ENCODE measurements at places on chromosomes 16 and 17.

DNA sequence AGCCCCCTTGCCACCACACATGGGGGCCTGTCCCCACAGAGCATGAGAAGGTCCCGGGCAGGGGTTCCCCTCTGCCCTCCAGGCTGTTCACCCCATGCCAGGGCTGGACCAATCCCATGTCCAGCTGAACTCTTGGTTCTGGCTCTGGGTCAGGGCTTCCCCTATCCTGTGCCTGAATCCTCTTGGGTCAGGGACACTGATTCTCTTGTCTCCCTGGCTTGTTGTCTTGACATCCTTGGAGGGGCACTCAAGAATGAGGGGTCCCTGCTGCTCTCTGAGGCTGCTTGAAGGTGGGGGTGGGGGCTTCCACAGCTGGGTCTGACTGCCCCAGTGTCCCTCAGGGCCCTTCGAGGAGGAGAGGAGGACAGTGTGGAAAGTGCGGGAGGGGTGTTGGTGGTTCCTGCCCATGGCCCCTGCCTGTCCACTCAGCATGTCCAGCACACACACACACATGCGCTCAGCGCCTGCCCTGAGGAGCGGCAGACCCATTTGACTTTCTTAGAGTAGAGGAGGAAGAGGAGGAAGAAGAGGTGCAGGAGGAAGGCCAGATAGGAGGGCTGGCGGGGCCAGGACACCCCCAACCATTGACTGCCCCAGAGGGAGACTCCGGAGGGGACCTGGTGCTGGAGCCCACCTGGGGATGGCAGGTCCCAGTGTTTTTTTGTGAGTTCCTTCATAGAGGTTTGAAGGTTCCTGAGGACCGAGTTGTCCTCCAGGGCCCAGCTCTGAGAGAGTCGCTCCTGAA is 47.0 kb downstream of the TNFRSF13B start:
- no peak for DNase-seq

- DNase-seq, result peak; percentile 70
Observed at GRCh38 chr17:43576563-43577229, 30.6 kb upstream of the ETV4 start.

- no peak for DNase-seq
Observed at GRCh38 chr17:40041196-40041595, 13.0 kb downstream of the MED24 start.

GRCh38 chr16:57156351-57156703 is 29.5 kb downstream of the PSME3IP1 start:
- DNase-seq, result no peak

DNA sequence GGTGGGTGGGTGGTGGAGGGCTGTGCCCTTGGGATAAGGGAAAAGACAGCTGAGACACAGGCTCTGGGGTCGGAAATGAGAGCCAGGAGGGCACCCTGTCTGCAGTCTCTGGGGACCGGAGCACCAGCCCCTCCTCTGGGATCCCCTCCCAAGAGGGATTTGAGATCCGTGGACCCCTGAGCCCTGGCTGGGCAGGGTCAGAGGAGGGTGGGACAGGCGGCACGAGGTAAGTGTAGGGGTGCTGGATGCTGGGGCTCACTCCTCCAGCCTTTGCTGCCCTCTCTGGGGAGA is 425 bp downstream of the SGSH start:
- DNase-seq, result no peak

GRCh38 chr16:14131774-14132695 is 60.9 kb downstream of the MRTFB start:
- DNase-seq, result no peak

DNA sequence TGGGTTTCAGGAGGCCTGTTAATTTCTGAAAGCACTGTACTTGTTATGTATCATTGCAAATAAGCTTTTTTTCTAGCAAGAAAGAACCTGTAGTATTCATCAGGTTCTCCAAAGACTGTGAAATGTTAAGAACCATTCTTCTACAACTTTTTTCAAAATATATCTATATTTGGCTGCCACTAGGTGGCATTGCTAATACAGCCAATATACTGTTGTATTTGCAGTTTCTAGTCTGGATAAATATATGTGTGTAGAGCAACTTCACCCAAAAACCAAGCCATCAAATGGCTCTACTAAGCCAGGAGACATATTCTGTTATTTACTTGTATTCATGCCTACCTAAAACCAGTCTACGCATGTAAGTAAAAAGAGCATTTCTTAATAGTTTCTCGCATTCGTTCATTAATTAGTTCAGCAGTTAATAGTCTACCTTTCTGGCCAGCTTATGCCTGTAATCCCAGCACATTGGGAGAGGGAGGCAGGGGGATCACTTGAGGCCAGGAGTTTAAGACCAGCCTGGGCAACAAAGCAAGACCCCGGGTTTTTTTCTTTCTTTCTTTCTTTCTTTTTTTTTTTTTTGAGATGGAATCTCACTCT is 39.5 kb downstream of the VMP1 start:
- peak; percentile 82 for DNase-seq

GRCh38 chr16:7849841-7850240 is 517.2 kb downstream of the RBFOX1 start:
- DNase-seq, result no peak

GRCh38 chr16:48076455-48077012 is 79.3 kb downstream of the ABCC12 start:
- DNase-seq, result peak; percentile 76

DNA sequence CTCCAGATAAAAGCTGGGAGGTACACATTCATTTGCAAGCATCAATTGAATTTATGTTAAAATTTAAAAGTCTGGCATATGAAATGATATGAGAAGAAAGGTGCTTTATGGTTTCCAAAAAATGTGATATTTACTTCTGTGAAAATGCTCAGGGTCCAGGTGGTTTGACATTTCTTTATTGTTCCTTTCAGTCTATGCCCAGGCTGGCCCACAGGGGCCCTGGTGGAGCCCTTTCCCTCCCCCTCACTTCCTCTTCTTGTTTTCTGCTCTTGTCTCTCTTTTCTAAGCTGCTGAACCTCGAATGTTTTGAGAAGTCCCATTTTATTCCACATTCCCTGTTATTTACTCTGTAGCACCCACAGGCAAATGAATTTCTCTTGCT is 127.8 kb downstream of the HS3ST3B1 start:
- DNase-seq, result no peak

DNA sequence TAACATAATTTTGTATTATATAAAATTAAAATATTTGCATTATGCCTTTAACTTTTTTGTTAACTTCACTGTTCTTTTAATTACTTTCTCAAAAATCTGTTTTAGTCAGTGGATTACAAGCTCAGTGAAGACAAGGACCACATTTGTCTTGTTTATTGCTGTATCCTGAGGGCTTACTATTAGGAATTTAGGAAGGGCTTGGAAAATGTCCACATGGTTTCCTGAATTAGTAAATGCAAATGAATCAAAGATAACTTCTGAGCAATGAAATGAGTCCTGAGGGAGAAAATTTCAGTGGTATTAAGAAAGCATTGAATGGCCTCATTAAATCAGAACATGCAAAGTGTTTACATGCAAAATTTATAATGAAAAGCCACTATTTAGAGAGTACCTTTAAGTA is 1293.2 kb upstream of the GOT2 start:
- DNase-seq, result no peak

- DNase-seq, result peak; percentile 88
Observed at GRCh38 chr17:77312786-77313599, 172.2 kb downstream of the SEC14L1 start.

- DNase-seq, result no peak
Observed at GRCh38 chr16:75660726-75661302, 13.2 kb downstream of the TERF2IP start.

GRCh38 chr16:937723-938122 is 33.1 kb downstream of the LMF1 start:
- DNase-seq, result no peak

- peak; percentile 90 for DNase-seq
Observed at GRCh38 chr17:73342050-73342522, 30.3 kb upstream of the CDC42EP4 start.

DNA sequence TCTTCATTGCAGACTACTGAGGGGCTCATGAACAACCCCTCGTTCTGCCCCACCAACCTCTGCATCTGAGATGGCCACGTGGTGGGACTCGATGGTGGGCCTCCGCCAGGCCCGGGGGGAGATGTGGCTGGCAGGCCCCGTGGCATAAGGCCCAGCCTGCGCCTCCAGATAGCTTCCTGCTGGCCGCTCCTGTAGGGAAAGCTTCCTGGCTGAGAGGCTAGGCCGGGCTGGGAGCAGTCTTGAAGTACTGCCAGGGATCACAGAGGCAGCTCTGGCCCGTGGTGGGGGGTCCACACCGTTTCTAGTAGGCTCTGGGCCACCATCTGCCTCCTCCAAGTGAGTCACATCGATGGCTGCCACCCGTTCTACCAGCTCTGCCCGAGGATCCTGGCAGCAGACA is 7.6 kb downstream of the CAMKK1 start:
- DNase-seq, result peak; percentile 40

DNA sequence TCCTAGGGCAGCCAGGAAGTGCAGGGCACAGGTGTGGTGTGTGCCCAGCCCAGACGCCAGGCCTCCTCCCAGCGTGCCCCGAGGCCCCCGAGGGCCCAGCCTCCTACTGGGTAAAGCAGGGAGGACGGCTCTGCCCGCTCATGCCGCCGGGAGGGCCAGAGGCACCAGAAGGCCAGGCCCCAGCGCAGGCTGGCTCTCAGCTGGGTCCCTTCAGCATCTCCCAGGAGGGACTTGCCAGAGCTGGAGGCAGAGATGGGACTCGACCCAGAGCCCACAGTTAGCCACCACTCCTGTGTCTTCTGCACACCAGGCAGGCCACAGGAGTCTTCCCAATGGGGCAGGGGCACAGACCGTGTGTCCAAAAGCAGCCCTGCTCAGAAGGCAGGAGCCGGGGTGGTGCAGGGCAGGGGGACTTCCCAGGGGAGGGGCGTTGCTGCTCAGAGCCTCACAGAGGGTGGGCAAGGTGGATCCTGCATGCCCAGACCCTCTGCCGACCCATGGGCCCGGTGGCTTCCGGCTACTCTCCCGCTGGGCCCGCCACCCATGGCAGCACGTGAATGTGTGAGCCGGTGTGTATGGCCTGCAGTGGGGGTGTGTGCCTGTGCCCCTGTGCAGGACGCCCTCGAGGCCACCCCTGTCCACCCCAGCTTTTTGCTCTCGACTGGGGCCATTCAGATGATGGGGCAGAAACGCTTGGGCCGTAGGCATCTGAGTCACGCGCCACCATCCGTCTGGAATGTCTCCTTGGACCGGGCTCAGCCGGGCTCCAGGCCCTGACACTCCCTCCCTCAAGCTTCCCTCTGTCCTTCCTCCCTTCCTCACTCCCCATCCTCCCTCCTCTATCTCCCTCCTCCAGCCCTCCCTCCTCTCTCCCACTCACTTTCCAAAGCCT is 5.7 kb upstream of the ZNF469 start:
- no peak for DNase-seq

DNA sequence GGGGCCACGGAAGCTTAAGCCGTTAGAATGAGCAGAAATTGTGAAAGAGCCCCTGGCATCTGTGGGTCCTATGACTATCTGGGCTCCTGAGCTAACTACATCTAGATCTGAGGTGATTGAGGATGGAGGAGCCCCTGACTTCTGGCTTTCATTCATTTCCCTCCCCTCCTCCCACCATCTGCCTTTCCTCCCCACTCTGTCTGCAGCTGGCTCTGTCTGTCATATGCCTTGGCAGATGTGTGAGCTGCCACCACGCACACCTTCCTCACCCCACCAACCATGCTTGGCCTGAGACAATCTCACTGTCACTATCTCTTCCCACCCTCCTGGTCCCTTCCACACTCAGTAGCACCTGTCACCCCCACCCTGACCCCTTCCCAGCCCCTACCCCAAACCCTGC is 5.1 kb downstream of the CD300E start:
- DNase-seq, result no peak

- DNase-seq, result no peak
Observed at GRCh38 chr16:84307209-84307954, 12.7 kb downstream of the WFDC1 start.

DNA sequence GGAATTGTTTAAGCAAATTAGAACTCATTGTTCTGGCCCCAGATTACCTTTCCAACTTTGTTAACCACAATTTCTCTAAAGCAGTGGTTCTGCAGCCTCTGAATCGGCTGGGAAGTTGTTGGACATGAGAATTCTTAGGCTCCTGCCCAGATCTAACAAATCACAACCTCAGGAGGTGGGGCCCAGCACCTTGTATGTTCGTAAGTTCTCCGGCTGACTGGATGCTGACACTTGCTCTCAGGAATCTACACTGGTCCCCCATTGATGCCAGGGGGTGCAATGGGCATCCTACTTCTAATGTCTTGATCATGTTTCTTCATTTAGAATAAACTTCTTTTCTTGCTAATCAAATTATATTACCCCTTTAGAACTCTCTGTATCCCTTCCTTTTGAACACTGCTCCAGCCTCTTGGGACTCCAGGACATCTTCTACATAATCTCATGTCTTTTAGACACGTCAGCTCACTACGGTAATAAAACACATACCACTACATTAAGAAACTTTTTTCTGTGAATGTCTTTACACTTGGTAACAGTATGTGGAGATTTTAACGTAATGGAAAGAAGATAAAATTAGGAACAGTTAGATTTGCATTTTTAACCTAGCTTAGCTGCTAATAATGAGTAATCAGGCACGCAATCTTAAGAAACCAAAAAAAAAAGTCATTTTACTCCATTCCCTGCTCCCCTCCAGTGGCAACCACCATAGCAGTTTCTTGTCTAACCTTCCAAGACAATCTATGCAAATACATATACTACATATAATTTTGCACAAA is 143.2 kb downstream of the ITFG1 start:
- DNase-seq, result no peak

- DNase-seq, result no peak
Observed at GRCh38 chr17:35368081-35368830, 5.2 kb downstream of the SLFN11 start.

DNA sequence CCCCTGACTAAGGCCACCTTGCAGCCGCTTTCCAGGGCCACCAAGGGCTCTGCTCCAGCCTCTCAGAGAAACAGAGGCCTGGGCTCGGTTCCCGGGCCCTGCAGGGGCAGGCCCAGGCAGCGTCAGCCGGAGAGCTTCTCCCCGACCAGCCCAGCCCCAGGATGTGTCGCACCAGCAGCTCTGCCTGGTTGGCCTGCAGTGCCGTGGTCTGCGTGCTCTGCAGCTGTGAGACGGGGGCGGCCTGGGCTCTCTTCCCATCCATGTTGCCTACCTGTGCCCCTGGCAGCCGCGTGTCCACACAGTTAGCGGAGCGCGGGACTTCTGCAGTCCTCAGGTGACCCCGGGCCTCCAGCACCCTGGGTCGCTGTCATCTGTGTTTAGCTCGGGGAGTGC is 4.8 kb downstream of the IGFALS start:
- no peak for DNase-seq

DNA sequence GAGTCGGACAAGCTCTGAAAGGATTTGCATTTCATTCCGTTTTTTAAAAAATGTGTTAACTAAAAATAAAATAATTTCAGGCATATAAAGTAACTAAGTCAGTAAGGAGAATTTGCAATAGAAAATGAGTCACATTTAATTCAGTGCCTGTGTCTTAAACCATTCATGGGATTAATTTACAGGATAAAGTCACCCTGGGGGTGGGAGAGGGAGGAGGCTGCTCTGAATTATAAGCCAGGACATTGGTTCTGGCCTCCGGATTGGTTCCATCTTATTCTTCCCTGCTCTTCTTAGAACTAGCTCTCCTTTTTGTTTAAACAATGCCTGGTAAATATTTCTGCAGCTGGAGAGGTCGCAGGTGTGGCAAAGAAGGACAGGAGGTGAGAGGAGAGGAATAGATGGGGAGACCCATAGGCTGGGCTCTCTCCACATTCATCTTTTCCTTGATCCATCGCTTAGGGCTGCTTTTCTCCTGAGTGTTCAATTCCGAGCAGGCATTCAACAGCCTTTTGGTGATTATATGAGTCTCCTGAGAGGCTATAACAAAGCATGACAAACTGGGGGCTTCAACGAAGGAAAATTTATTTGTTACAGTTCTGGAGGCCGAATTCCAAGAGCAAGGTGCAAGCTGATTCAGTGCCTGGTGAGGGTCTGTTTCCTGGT is 319.2 kb downstream of the PHKB start:
- no peak for DNase-seq

All from astrocyte of the spinal cord (primary cell).